Osteoblast (primary cell): ENCODE measurements at places on chromosomes 7 and 10.

DNA sequence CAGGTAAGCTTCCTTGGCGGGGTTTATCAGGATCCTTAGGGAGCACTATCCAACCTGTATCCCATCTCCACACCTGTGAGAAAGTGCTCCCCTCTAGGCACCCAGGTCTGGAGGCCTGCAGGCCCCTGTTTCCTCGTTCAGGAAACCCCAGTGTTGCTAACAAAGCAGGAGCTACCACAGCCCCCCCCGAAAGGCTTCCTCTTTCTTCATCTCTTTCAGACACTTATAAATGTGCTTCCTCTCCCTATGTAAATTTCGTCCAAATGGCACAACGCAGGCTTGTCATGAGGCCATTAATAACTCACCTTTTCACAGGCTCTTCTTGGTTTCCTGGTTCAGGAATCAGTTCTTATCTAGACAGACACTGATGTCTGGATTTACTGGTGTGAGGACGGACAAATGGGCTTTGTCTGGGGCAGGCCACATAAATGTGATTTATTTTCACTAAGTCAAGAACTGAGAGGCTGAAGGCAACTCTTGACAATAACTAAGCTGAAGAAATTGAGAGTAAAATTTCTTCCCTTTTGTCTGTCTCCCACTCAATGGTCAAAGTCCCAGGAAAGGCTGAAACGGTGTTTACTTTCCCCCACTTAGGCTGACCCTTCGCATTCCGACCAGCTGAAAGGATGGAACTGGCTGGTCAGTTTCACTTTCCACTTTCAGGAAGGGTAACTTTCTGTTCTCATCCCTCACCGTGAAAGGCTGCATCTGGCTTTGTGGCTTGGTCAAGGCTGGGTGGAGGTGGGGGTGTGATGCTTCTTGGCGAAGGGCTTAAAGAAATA, 46.8 kb downstream of the PIK3AP1 start:
- DNase-seq: peak; percentile 54

DNA sequence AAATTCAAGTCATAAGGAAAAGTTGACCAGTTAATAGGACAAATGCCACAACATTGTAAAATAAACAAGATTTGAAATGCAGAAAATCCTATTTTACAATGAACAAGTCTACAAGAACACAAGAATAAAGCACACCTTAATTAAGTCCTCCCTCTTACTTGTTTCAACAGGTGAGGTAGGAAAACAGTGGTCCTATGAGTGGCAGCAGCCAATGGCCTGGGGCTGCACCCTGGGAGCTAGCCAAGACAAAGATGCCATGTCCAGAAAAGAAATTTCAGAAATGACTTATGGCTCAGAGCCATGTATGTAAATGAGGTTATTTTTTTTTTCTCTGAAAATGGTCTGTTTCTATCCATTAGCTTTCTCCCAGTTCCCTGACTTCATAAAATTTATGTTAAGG, 14.3 kb downstream of the KLLN start:
- DNase-seq: no peak

- no peak for DNase-seq
Observed at GRCh38 chr7:104196161-104196560, 11.7 kb downstream of the ORC5 start.

GRCh38 chr10:88097536-88097935, 234.1 kb downstream of the PTEN start:
- DNase-seq: no peak
